ENCODE measurements at places on chromosomes 6 and 20.

DNA sequence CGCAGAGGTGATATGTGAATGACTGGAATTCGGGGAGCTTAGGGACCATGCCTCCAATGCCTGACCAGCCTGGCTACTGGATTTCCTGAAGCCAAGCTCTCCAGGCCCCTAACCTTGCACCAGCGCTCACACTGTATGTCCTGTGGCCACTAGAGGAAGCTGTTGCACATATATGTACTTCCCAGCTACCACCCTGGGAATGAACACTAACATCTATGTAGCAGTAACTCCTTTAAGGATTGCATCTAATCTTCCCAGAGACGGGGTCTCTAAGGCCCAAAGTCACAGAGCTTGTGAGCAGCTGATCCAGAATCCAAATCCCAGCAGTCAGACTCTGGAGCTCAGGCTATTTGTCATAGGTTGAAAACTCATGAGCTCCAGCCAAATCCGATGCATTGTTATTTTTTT is 20.4 kb upstream of the BPIFB1 start:
- no peak for DNase-seq

- no peak for DNase-seq
These were observed 8.4 kb downstream of the CTSZ start for GRCh38 chr20:58998656-58999055.

DNA sequence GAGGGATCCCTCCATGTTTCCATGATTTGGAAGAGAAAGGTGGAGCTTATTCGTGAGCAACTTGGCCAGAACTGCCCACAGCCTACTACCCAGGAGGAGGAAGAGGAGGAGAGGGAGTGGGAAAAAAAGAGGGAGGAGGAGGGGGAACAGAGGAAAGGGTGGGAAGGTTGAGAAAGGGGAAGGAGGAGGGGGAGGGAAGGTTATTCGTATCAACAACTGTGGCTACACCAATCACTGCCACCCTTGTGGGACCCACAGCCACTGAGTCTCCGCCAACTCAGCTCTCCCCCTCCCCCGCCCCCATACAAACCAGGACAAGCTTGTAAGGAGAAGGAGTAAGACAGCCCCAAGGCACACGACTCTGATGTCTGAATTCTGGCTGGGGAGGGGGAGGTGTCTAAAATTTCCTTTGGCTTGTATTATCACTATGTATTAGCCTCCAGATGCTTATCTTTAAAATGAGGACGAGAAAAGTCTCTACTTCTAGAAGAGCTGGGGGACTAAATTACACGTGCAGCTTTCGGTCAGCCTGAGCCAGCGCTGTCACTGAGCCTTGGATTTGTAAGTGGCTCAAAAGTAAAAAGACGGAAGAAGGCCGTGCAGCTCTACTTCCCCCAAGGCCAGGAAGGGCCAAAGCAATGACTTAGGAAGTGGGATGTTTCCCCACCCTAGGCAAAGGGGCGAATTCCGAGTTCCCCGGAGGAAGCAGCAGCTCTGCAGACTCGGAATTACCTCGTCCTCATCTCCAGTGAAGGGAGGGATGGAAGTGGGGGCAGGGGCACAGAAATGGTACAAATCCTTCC is 1.0 kb downstream of the FKBP1A start:
- DNase-seq: no peak

DNA sequence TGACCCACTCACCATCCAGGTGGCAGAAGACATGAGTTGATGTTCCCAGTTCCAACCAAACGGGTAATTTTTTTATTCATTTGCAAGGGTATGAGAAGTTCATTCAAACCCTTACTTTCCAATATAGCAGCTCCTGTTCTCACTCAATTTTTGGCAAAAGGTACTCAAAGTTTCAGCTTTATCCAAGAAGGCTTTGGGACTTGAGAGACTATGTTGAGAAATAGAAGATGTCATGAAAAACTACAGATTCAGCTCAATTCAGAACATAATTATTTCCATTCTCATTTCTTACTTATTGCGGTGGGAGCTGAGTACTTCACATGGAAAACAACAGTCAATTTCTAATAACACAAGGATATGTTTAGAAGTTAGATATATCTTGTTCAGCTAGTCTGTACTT is 162.3 kb downstream of the FNDC1 start:
- no peak for DNase-seq

Data from NCI-H1417 treated with DMSO at 0.1 percent for 48 hours (cell line).